Progenitor cell of endocrine pancreas (in vitro differentiated cells): ENCODE measurements at places on chromosomes 5 and 9. TPM values are rescaled to one million over a fixed set of nuclear protein-coding genes. Genes with fewer than 3 reads are reported as not detected.
A peak's percentile ranks its signal among the peaks of the same experiment; 100 is the strongest.

- DNase-seq: no peak
These were observed 2.3 kb upstream of the TSSK1B start for GRCh38 chr5:113437111-113437510.

DNA sequence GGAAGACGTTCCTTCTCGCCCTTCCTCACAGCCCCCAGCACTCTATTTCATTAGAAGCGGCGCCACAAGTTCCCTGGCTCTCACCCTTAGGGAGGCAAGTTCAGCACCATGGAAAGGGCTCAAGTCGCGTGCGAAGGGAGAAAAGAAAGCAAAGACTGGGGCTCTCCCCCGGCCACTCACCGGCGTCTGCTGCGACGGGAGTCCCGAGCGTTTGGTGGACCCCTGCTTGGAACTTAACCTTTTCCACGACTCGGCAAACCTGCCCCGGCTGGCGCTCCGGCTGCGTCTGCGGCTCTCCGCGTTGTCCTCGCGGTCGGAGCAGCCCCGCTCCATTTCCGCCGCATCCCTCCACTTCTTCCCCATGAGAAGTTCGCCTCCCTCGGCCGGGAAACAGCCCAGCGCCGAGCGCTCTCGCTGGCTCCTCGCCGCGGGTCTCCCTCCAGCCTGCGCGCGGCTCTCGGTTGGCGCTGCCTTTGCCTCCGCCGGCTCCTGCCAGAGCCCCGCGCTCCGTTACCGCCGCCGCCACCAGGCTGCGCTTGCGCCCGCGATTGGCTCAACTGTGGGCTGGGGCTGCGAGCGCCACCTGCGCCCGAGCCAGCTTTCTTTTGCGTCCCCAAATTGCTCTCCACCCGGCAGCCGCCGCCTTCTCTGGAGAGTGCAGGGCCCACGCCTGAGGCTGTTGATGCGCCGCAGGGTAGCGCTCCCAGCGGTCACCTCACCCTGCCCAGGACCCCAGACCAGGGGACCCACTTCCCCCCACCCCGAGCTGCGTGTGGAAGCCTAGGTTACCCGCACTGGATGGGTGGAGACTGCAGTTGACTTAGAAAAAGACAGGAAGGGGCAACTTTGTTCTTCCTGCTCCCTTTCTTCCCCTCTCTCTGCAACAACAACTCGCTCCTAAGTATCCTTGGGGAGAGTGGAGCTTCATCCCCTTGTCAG, 321.6 kb downstream of the CEMIP2 start:
- peak; percentile 78 for DNase-seq

- no peak for DNase-seq
These were observed 24.9 kb upstream of the FSTL4 start for GRCh38 chr5:133637206-133637605.

DNA sequence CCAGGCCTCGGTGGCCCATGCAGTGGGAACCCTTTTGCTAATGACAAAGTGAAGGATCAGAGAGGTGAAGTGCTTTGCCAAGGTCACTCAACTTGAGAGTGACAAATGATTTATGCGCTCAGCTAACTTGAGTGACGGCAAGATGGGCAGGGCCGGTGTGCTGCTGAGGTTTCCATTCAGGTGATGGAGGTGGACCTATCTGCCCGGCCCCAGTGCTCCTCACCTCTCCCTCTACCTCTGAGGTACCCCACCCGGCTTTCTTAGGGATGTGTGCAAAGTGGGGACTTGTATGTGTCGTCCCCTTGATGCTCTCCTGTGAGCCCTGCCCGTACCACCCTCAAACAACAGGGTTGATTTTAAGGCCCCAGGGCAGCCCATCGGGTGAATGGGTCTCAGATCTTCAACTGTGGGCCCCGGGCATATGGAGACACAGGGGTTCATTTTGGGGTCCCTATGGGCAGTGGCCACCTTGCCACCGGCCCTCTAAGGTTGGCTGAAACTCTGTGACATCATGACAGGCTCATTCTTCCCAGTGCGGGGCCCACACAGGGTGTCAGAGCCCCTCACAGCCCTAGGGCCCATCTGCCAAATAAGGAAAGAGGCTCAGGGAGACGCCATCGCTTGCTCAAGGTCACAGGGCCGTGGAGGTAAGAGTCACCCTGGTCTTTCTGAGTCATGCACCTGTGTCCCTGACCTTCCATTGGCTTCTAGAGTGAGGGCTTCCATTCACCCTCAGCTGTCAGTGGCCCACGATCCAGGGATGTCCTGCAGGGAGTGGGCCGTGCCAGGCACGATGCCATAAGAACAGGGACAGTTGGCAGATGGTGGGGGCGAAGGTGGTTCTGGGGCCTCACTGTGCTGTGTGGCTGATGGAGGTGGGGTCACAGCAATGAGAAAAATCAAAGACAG, 170.6 kb upstream of the MVB12B start:
- no peak for DNase-seq

DNA sequence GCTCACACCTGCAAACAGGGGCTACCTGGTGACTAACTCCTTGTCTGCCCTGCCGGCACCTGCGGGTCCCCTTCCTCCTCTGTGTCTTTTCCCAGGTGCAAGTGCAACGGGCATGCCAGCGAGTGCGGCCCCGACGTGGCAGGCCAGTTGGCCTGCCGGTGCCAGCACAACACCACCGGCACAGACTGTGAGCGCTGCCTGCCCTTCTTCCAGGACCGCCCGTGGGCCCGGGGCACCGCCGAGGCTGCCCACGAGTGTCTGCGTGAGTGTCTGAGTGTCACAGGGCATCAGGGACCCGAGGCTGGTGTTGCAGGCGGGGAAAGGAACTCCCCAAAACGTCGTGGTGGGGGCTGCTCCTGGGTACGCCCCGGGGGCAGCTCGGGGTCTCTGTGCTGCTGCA, 27.1 kb downstream of the LAMC3 start:
- no peak for DNase-seq

DNA sequence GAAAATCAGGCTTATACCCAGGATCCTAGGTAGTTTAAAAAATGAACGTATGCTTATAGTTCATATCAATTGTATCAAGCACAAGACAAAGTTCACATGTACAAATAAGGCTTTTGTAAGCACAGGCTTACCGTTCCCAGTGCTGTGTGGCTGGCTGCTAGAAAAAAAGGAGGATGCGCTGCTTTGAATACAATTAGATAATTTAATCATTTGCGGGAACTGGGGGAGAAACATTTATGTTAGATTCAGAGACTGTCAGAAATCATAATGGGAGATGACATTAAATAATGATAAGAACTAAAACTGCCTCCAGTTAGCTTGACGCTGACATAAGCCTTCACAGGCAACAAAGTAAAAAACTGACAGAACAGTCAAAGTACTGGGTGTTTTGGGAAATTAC, 93.2 kb downstream of the FNBP1 start:
- DNase-seq: no peak

DNA sequence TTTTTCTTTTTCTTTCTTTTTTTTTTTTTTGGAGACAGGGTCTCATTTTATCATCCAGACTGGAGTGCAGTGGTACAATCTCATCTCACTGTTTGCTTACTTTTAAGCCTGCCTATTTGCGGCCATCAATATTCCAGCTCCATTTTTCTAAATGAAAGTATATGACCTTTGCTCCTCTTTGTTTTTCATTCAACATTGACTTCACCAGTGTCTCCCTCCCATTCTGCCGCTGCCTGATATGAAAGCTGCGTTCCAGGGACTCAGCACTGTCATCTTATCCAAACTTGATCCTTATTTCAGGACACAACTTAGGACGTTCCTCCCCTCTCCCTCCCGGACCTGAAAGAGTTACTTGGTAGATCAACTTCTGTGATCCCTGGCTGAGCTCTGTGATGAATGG, 73.6 kb downstream of the LRRC70 start:
- no peak for DNase-seq

- no peak for DNase-seq
These were observed 344.1 kb downstream of the ADAMTS6 start for GRCh38 chr5:65137631-65138030.

DNA sequence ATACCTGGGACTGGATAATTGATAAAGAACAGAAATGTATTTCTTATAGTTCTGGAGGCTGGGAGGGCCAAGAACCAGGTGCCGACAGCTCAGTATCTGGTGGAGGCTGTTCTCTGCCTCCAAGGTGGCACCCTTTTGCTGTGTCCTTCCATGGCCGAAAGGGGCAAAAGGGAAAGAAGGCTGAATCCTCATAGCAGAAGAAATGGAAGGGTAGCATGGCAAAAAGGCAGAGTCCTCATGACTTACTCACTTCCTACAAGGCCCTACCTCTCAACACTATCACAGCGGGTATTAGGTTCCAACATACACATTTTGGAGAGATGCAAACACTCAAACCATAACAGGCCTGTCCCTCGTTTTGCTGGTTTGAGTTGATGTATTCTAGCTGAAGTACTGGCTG, 25.1 kb upstream of the MED10 start:
- no peak for DNase-seq

- DNase-seq: no peak
These were observed 24.0 kb upstream of the CARTPT start for GRCh38 chr5:71695071-71695470.

- DNase-seq: no peak
These were observed 62.6 kb downstream of the MTREX start for GRCh38 chr5:55370291-55370925.

DNA sequence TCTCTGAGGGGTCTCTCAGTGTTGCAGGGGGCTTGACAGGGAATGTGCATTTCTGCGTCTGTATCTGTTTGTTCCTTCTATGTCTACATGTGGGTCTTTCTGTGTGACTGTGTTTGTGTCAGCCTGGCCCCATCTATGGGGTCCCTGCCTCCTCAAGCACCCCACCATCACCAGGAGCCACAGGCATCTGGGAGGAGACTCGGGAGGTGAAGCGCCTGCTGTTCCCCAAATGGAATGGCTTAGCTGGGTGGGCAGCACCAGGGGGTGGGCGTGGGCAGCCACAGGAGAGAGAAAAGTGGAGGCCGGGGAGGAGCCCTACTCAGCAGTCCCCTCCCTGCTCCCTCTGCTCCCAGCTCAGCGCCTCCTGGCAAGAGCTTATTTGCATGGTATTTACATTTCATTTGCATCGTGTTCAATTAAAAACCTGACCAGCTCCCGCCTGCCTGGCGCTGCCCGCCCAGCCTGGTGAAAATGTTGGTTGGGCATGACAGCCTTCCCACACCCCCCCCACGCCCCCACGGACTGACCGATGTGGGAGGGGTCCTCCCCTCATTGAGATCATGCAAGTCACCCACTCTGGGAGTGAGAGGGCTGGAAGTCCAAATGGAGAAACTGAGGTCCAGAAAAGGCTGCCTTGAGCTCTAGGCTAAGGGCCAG, 50.5 kb downstream of the CXXC5 start:
- peak; percentile 59 for DNase-seq

GRCh38 chr5:33043343-33043997, 332.3 kb downstream of the NPR3 start:
- DNase-seq: no peak

DNA sequence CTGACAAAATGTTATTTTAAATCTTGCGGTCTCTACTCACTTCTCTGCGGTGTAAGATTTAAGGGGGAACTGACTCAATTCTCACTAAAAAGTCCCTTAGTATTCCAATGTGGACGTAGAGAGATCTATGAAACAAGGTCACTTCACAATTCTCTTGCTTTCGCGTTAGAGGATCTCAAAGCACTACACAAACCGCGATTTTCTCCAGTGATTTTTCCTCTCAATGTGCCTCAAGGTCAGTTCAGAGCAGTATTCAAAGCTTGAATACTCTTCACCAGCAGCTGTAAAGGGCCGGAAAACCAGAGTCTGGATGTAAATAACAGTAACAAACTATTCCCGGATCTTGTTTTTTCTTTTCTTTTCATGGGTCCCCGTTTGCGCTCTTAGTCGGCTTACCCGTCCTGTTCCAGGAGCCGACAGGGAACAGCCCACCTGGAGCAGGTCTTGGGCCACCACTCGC, 128.2 kb downstream of the TMEM161B start:
- DNase-seq: peak; percentile 47

DNA sequence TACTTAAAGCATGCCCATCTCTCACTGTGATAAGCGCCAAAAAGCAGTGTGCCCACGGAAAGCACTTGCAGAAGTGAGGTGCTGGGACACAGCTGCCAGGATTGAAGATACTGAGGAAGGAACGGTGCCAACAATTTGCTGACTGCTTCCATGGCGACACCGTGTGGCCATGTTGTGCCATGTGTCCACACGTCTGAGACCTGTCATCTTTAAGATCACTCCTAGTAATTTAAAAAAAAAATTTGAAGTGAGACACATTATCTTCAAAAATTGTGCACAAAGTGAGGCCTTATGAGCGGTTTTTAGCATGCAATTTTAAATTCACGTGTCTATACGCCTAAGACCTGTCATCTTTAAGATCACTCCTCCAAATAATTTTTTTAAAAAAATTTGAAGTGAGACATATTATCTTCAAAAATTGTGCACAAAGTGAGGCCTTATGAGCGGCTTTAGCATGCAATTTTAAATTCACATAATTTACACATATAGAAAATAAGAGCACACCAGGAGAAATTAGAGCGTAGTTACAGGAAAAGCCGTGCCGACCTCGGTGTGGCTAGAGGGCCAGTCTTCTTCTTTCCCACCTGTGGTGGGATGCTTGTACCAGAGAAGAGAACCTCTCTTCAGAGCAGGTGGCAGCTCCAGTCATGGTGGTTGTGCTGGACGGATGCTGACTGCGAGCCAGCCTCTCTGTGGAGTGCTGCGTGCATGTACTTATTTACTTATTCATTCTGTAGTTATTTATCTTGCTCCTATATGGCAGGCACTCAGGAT, 21.4 kb upstream of the FLT4 start:
- no peak for DNase-seq

GRCh38 chr5:172356047-172356446, 72.5 kb upstream of the UBTD2 start:
- no peak for DNase-seq

GRCh38 chr5:141084487-141084989, 9.9 kb upstream of the PCDHB2 start:
- DNase-seq: no peak

GRCh38 chr5:159593518-159594073, 263.3 kb upstream of the IL12B start:
- DNase-seq: no peak

- DNase-seq: no peak
These were observed 1.2 kb upstream of the IL11RA start for GRCh38 chr9:34650816-34651215.

DNA sequence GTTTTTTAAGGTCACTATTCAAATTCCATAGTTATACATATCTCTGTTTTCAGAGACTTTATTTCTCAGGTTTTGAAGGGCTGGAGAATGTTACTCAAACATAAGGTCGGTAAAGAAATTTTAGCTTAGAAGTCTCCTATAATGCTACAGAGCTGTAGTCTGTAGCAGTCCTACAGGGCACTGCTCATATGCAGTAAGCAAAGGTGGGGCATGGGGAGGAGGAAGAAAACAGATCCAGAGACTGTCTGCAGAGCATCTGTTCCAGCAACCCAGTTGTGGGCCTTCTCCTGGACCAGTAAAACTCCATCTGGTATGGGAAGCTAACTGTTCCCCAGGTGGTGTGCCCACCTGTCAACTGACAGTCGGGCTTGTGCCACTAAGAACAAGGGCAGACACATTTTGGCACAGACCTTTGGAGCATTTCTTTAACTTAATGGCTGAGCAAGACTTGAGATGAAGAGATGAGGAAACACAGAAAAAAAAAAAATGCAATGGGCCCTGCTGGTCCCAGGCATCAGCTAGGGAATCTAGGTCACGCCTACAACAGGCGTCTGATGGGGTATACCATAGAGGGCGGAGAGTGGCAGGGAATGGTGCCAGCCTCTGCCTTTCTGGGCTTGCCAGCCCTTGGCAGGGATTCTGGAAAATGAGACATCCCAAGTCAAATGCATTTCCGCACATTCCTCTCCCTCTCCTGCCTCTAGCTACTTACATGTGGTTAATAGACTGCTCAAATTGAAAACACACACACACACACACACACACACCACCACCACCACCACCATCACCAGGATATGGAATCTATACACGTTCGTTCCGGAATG, 218.9 kb downstream of the ARL15 start:
- DNase-seq: no peak

AQP3 gene
- 6.3 and 6.9 TPM in 2 replicates for total RNA-seq

RASEF gene
- 13.1 and 14.1 TPM in 2 replicates for total RNA-seq

FGF18 gene
- total RNA-seq: 2.3 and 2.6 TPM in 2 replicates

C5orf52 gene
- not detected in 2 replicates for total RNA-seq

CCL19 gene
- total RNA-seq: 0.53 TPM in 1 of 2 replicates, not detected in the other

IGIP gene
- 2.0 and 2.1 TPM in 2 replicates for total RNA-seq
